Ascending aorta (tissue), 2 donors: ENCODE measurements at places on chromosomes 4 and X. TPM values are rescaled to one million over a fixed set of nuclear protein-coding genes. Genes with fewer than 3 reads are reported as not detected.
A peak's percentile ranks its signal among the peaks of the same experiment; 100 is the strongest.

EXOC1 gene
- total RNA-seq = 13.6 TPM

DNA sequence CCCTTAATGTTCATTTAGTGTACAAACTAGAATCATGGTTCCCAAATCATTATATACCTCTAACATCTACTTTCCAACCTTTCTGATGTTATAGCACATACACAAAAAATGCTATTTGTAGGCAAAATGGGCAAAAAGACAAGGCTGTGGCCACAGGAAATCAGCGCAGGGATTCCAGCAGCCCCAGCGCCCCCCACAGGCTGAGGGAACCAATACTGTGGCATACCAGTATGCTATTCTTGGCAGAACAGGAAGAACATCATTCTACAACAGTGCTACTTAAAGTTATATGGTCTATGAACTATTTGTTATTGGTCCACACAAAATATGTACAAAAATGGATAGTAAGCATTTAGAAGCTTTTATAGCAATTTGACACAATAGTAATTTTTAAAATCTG is 25.3 kb downstream of the STEEP1 start:
- DNase-seq = no peak

- DNase-seq = no peak
Observed at GRCh38 chr4:72714482-72715279, 145.7 kb upstream of the ADAMTS3 start.

DNA sequence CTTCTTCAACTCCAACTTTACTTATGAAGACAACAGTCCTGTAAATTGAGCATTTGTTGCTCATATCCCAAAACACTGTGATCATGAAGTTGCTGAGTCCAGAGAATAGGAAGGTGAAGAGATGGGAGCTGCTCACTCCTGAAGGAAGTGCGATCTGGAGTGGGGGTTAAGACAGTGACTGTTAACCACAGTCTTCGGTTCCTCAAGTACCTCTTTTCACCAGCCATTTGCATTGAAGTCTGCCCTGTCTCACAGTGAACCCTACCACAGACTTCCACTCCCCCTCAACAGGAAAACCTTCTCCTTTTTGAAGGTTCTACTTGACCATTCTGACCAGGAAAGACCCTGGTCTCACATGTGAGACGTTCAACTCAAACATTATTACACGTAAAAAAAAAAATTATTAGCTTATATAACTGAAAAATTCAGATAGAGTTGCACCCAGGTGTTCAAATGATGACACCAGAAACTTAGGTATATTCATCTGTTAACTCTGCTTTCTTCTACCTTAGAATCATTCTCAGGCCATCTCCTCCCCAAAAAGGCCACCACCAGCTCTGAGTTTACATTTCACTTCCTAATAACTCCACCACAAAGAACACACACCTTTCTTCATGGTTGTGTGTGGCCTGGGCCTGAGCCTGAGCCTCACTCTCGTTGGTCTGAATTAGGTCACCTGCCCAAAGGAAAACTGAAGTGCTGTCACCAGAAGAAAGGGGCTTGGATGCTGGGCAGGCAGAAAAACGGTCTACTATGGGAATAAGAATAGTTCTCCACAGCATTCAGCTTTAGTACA is 199.2 kb downstream of the DCTD start:
- DNase-seq = no peak

GRCh38 chr4:140315970-140316369 is 57.5 kb upstream of the SCOC start:
- no peak for DNase-seq

GRIA3 gene
- 2.8 TPM for total RNA-seq

DNA sequence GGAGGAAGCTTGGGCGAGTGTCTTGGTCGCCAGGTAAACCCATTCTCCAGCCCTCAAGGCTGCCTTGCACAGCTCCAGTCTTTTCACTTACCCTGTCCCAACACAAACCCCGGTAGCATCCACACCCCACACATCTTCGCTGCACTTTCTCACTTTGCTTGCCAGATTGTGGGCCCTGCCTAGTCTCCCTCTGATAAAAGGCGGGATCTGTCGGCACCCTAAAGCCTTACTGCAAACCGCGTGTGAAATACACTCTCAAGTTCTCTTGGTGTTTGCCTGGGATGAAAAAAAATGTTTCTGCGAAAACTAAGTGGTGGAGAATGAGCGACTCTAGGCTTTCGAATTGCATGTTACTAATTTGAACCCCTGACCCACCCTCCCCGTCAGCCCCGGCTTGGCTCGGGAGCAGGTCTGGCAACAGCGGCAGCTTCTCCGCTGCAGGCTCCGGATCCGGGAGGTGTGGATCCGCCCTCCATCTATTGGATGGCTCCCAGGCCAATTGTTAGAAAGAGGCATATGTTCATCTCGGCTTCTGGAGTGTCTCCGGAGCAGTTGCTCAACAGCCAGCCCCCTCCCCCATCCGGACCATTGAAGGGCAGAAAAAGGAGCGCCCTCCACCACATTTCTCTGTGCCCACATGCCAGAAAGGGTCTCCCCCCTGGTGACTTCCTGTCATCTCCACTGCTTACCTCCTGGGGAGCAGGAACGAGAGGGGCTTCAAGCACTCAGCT is 3.0 kb upstream of the CITED1 start:
- peak; percentile 69 for DNase-seq

GRCh38 chr4:87555773-87556619 is 26.8 kb upstream of the SPARCL1 start:
- peak; percentile 85 for DNase-seq

CXCL11 gene
- not detected for total RNA-seq

DNA sequence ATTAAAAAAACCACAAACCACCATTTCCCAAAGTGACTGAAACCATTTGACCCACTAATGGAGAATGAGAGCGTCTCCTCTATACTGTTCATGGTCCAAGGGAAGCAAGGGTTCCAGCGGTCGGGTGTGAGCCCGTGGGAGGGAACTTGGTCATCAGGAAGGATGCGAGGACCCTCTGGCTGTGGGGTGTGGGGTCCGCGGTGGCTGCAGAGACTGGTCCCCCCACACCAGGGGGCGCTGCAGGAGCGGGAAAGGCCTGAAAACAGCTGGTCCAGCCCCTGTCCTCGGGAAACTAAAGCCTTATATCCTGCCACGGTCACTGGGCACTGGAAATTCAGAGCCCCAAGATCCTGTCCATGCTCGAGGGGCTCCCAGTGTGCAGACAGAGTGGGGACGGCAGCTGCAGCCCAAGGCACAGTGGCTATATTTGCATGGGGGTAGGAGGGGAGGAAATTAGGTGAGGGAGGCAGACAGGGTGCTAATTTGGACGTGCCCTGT is 4.3 kb downstream of the BLOC1S4 start:
- no peak for DNase-seq

ATP1B4 gene
- total RNA-seq = not detected

DNA sequence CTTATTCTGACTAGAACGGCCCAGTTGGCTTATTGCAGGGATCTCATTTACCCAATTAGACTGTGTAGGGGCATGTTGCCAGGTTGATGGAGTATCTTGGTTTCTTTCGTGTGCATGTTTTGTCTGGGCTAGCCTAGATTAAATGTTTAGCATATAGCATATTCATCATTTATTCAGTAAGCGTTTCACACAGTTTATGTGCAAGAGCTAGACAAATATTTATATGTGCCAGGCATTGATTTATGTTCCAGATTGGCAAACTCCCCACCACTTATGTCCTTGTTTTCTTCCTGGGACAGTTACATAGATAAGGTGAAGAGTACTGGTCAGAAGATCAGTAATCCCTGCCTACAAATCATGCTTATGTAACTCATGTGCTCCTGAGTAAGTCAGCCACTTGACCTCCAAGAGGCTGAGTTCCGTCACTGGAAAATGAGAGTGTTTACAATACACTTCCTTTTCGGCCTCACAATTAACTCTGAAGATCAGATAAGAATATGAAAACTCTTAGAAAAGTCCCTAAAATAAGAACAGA is 57.2 kb downstream of the RUFY3 start:
- no peak for DNase-seq

GRCh38 chr4:149102765-149103164 is 660.6 kb upstream of the NR3C2 start:
- DNase-seq = no peak

XKRX gene
- total RNA-seq = not detected

GPR82 gene
- not detected for total RNA-seq

DNA sequence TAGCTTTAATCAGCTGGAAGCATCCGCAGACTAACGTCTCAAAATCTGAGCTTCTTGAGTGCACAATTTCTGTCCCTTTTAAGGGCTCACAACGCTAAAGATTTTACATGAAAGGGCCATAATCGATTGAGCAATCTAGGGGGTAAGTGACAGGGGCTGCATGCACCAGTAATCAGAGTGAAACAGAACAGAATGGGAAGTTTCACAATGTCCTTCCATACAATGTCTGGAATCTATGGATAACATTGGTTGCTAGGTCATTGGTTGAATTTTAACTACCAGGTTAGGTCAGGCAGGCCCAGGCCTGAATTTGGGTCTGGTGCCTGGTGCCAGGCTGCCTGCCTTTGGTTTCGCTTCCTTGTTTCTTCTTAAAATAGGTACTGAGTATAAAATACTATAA is 42.0 kb upstream of the MTMR8 start:
- DNase-seq = no peak

DNA sequence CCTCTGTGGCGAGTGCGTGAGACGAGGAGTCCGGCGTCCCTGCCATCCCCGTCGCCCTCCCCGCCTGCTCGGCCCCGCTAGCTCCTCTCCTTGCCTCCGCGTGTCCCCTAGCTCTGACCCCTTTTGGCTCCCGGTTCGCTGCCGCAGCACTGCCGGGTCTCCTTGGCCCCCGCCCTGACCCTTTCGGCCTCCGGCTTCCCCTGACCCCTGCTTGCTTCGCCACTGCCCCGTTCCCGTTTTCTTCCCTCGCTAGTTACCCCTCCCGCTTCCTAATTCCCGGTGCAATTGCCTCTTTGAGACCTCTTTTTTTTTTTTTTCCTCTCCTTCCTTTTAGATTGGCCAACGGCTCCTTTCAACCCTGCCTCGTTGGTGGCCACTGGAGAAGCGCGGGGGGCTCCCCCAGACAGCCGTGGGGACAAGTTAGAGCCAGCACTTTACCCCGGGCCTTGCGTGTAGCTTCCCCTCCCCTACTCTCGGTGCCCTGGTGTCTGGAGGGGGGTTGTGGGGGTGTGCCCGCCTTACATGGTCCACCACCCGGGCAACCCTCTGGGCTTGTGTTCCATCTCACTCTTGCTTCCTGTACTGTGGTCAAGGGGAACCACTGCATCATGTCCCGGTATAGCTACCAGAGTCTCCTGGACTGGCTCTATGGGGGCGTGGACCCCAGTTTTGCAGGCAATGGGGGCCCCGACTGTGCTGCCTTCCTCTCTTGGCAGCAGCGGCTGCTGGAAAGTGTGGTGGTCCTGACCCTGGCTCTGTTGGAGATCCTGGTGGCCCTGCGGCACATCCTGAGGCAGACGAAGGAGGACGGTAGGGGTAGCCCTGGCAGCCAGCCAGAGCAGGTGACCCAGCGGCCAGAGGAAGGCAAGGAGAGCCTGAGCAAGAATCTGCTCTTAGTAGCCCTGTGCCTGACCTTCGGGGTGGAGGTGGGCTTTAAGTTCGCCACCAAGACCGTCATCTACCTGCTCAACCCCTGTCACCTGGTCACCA is 548 bp downstream of the TMEM164 start:
- DNase-seq = no peak

GRCh38 chr4:176036585-176037205 is 28.9 kb upstream of the WDR17 start:
- DNase-seq = no peak

DNA sequence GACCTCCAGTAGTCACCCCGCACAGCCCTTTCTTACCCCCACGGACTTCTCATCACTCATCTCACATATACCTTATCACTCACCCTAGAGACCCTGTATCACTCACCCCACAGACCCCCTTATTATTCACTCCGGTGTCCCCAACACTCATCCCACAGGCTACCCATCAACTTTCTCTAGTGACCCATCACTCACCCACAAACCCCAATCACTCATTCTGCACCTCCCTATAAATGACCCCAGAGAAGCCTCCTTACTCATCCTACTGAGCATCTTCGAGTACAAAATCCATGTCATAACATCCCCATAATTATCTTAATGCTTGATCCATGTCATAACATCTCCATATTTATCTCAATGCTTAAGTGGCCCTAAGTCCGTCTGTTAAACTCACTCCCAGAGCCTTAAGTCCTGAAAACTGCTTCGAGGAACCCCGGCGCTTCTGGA is 934 bp downstream of the ZNF41 start:
- no peak for DNase-seq

DNA sequence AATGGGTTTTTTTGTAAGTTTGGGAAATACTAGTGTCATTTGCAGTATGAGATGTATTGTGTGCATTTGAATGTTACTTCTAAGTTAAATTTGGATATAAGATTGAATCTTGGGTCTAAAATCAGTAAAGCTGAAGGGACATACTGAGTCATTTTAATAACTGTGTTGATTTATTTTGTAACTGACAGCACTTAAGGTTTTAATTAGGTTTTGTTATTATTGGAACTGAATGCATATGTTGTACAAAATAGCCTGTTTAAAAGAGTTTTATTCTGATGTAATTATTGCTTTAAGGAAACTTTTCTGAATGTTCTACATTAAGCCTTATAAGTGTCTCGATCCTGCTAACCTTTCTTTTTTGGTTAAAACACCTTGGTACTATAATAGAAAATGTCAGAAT is 396.6 kb downstream of the MAPK10 start:
- no peak for DNase-seq

GRCh38 chr4:32440391-32440790 is 1720.2 kb downstream of the PCDH7 start:
- DNase-seq = no peak

DNA sequence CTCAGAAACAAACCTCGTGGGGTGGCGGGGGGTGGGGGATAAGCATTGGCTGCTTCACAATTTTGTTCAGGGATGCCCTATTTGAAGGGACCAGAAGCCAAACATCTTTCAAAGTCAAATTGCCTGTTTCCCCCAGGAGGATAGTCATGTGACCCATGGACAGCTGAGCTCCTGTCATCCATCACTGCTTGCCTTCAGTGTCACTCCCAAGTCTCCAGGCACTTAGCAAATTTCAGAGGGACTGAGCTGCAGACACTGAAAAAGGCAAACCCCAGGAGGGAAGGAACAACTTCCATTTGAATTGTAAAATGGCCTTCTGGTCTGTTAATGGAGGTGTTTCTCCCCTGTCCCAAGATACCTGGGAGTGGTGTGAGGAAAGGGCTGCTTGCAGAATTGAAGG is 73.4 kb downstream of the FRMPD3 start:
- no peak for DNase-seq

- no peak for DNase-seq
Observed at GRCh38 chr4:16289897-16290554, 63.8 kb upstream of the TAPT1 start.

- DNase-seq = no peak
Observed at GRCh38 chrX:115226929-115227328, 7.0 kb downstream of the LRCH2 start.

DNA sequence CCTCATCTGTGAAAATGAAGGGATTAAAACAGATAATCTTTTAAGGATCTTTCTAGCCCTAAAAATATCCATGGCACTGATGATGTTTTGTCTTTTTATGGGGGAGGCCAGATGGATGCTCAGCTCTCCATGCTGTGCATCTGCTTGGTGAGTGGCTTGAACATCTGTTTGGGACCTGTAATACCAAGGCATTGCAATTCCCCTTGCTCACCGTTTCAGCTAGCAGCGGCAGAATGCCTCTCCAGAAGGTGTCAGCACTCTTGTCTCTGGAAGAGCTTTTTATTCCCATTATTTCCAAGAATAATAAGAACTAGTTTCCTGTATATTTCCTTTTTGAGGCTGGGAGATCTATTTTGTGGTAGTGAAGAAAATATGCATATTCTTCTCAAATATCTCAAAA is 151.9 kb upstream of the ANK2 start:
- DNase-seq = no peak

AMTN gene
- total RNA-seq = not detected

LRCH2 gene
- 5.2 TPM for total RNA-seq

CENPVL1 gene
- total RNA-seq = not detected

- no peak for DNase-seq
Observed at GRCh38 chrX:50436797-50437196, 33.8 kb downstream of the DGKK start.

NLGN4X gene
- total RNA-seq = 1.4 TPM

AKAP4 gene
- not detected for total RNA-seq

MAP9 gene
- total RNA-seq = 5.2 TPM
